HTR-8/SVneo (cell line): ENCODE measurements at places on chromosomes 5 and 9.

- no peak for DNase-seq
Observed at GRCh38 chr9:94864196-94864595, 137.7 kb downstream of the AOPEP start.

- DNase-seq = no peak
Observed at GRCh38 chr5:3827624-3828023, 232.0 kb downstream of the IRX1 start.

DNA sequence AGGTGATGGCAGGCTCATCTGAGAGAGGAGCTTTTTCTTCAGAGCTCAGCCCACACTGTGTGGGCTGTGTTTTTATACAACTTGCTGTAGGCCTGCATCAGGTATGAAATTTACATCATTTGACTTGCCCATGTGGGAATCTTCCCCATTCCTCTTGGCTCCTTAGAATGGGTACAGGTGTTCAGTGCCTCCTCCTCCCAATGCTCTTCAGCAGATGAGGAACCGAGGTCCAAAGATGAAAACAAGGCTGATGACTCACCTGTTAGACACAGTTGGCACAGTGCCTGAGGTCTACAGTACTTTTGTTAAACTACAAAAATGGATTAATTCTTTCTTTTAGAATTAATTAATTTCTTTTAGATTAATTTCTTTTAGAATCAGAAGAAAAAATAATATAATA lies 20.8 kb downstream of the PAPPA start:
- no peak for DNase-seq

- no peak for DNase-seq
Observed at GRCh38 chr5:142422429-142422828, 97.6 kb upstream of the SPRY4 start.

GRCh38 chr5:173242675-173243121 lies 7.7 kb upstream of the NKX2-5 start:
- no peak for DNase-seq

DNA sequence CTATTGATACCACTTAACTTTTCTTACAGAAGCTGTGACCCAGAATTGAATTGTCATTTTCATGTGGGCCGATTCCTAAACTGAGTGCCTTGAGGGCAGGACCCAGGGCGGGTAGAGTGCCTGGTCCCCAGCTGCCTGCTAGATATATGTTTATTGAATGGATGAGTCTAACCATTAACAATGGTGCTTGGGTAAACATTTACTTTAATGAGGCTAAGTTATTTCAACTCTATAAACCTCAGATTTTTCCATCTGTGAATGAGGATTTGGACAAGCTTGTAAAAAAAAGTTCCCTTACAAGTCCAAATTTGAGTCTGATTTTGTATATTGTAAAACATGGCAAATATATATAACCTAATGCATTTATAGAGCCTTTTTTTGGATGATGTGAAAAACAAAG lies 181.8 kb upstream of the ELL2 start:
- no peak for DNase-seq

DNA sequence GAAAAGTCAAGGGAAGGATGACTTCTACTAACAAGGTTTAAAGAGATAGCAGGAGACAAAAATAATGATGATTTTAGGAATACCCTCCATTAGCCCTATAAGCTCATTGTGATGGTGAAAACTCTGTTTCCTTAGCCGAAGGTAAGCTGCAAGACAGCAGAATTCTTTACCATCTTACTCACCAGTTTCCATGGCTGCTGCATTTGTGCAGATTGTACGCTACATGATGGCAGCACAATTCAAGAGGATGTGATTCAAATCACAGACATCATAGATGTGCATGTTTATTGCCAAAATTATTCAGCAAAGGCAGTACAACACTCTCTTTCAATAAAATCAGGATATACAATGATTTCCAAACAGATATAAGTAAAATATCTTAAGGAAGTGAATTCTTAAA lies 175.6 kb downstream of the SPATA31D1 start:
- DNase-seq = no peak

- DNase-seq = no peak
Observed at GRCh38 chr5:151250346-151251000, 2.5 kb upstream of the GM2A start.

- no peak for DNase-seq
Observed at GRCh38 chr5:35483780-35484179, 133.9 kb upstream of the SPEF2 start.

DNA sequence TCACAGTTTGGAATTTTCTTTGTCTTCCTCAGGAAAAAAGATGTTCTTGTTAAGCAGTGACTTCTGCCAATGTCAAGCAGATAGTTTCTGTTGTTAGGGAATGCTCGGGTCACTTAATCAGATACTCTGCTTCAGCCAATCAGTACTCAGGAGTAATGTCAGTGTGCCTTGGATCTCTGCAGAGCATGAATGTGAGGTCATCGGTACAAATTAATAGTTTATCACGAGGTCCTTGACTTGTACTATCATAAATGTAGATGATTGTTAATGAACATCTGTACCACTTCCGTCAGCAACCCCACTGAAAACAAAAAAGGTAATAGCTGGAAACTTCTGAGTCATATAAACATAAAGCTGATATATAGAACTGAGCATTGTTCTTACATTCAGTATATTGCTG lies 73.6 kb downstream of the FBXL7 start:
- no peak for DNase-seq

DNA sequence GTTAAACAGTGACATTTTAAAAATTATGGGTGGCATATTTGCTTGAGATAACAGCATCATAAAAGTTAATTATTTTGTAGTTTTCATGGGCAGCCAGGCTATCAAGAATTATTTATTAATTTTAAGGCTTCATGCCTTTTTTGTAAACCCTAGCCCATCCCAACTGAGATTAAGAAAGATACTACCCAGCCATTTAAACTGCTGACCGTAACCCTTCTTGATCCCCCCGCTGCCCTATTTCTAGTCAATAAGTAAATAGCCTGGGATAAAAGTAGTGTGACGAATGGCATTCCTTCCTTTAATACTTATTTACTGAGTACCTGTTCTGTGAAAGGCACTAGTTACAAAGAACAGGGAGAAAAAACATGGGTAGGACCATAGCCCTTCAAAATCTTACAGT lies 88.3 kb downstream of the DROSHA start:
- no peak for DNase-seq
